Brain pericyte (primary cell): ENCODE measurements at places on chromosomes 12 and 14.

GRCh38 chr12:110649341-110649847, 35.5 kb downstream of the TCTN1 start:
- DNase-seq = no peak

- DNase-seq = no peak
These were observed 57.5 kb downstream of the SOS2 start for GRCh38 chr14:50173891-50174290.

GRCh38 chr12:81468206-81468605, 290.9 kb downstream of the PPFIA2 start:
- no peak for DNase-seq

GRCh38 chr14:92951912-92952471, 29.0 kb downstream of the CHGA start:
- peak; percentile 18 for DNase-seq

DNA sequence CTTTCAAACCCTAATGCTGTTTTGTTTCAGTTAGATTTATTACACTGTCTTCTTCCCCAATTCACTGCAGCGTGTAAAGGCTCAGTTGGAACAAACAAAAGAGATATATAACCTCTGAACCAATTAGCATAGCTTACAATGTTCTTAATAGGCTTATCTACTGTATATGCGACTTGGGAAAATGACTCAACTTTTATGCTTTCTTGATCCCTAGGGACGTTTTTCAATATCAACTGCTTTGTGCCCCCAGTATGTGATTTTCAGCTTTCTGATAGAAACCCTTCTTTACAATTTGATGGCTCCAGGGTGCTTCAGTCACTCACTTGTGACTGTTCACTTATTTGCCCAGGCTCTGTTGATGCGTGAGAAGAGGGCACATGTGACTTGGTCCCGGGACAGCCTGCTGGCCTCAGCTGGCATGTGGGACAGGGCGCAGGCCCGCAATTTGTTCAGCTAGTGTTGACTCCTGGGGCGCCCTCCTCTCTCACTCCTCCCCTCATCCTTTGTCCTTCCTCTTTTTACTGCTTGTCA, 107.1 kb downstream of the TMTC2 start:
- DNase-seq = no peak

DNA sequence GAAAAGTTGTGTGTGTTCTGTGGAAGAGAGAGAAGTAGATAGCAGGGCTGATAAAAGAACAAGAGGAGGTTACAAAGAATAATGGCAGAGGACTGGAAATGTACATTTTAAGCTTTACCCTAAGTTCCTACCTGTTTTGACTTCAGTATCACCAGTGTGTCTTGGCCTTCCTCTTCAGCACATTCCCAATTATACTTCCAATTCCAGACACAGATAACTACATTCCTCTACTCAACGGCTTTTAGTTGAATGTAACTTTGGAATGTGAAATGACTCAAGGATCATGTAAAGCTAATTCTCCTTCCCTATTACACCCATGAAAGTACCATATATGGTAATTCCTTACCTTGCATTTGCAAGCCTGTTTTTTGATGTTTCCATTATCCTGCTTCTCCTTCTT, 5.0 kb downstream of the MGST1 start:
- no peak for DNase-seq
